ENCODE measurements at places on chromosomes 7 and 10.

DNA sequence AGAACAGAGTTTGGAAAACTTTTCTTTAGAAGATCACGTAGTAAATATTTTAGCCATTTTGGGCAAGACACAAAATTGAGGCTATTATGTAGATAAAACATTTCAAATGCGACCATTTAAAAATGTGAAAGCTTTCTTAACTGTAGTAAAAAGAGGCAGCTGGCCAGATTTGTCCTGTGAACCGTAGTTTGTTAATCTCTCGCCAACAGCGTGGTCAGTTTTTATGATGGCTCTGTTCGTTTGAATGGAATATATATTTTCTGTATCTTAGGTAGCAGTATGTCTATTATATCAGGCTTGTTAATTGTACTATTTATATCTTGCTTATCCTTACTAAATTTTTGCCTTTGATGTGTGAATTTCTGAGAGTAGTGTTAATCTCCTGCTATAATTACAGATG is 124.9 kb downstream of the CCSER2 start:
- DNase-seq = no peak

DNA sequence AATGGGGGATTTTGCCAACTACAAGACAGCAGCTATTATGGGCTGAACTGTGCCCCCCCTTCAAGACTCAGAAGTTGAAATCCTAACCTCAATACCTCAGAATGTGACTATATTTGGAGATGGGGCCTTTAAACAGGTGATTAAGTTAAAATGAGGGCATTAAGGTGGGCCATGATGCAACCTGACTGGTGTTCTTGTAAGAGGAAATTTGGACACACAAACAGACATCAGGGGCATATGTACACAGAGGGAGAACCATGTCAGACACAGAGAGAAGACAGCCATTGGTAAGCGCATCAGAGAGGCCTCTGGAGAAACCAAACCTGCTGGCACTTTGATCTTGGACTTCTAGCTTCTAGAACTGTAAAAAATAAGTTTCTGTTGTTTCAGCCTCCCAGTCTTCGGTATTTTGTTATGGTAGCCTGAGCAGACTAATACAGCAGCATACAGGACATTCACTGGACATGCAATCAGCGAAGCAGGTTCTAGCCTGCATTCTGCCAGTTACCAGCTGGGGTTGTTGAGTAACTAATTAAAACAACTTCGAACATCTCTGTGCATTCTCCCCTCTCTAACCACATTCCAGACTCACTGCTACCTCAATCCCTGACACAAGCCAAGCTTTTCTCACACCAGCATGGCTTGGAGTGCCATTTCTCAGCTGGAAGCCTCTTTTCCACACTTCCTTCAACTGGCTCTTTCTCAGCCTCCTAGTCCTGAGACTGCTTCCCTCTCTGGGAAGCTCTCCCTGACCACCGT is 141.4 kb downstream of the DOCK4 start:
- DNase-seq = no peak

DNA sequence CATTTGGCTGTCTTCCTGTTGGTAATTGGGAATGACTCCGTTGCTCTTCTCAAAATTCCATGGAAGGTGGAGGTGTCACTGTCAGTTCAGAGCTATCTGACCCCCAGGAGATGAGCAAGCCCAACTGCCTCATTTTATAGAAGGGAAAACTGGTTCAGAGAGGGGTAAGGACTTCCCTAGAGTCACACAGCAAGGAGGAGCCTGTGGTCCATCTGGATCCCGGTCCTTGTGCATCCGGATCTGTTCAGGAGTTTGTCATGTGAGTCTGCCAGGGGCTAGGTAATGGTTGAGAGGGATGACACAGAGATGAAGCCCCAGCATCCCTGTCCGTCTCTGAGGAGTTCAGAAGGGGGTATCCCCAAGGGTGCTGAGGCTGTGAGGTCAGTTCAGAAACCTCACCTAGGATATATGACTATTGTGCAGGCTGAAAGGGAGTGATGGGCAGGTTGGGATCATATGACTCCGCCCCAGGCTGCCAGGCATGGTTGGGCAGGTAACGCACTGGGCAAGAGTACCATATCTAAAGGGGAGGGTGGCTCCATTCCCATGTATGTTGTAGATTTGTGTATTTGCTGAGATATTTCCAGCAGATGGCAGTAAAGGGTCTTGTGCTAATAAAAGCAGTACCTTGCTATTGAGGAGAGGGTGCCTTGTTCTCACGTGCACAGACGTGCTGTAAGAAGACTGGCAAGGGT is 16.0 kb upstream of the SLC29A3 start:
- no peak for DNase-seq

DNA sequence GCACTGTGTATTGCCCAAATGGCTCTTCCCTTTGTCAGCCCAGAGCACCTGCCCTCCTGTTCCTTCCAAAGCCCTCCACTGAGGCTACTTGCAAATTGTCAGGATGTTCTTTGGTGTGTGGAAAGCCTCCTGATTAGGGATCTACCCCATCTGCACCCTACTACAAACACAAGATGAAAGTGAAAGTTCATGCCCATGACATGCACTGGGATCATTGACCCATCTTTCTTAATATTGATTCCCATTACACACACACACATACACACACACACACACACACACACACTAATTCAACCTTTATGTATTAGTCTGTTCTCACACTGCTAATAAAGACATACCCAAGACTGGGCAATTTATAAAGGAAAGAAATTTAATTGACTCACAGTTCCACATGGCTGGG is 213.7 kb upstream of the IGFBP3 start:
- DNase-seq = no peak

DNA sequence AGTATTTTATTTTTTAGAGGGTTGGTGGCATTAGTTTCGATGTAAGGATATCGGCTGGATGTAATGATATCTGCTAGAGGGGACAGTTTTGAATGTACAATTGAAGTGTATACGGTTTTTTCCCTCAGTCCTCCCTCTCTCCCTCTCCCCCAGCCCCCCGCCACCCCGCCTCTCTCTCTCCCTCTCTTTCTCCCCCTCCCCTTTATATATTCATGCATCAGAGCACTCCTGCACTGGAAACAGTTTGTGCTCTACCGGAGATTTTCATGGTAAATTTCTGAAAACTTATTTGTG is 1.6 kb downstream of the GLCCI1 start:
- peak; percentile 25 for DNase-seq

DNA sequence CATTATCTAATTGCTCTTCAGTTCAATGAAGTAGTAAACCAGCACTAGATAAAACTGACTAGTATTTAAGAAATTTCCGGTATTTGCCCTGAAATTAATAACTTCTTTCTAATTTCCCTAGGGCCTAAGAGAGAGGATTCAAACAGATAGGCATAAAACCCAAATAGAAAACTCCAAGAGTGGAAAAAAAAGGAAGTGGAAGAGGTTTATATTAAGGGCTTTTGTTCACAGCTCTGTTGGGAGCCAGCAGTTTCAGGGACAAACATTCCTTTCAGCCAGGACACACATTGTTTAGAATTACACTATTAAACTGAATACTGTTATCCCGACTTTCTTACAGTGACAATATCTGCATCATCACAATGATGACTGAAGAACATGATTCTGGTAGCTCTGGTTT is 3.6 kb downstream of the ODAD2 start:
- DNase-seq = no peak

GRCh38 chr10:88254091-88254490 is 329.0 kb downstream of the RNLS start:
- DNase-seq = no peak

- no peak for DNase-seq
Observed at GRCh38 chr10:124227055-124227975, 133.9 kb upstream of the CHST15 start.

- DNase-seq = no peak
Observed at GRCh38 chr7:149027611-149028345, 527 bp downstream of the PDIA4 start.

GRCh38 chr10:25552283-25552919 is 377.6 kb downstream of the GPR158 start:
- DNase-seq = no peak

All from NCI-H2107 (cell line).